CD8-positive, alpha-beta memory T cell (primary cell): ENCODE measurements at places on chromosomes 12 and 14.

- DNase-seq: no peak
These were observed 7.9 kb upstream of the NFKBIA start for GRCh38 chr14:35412272-35413056.

DNA sequence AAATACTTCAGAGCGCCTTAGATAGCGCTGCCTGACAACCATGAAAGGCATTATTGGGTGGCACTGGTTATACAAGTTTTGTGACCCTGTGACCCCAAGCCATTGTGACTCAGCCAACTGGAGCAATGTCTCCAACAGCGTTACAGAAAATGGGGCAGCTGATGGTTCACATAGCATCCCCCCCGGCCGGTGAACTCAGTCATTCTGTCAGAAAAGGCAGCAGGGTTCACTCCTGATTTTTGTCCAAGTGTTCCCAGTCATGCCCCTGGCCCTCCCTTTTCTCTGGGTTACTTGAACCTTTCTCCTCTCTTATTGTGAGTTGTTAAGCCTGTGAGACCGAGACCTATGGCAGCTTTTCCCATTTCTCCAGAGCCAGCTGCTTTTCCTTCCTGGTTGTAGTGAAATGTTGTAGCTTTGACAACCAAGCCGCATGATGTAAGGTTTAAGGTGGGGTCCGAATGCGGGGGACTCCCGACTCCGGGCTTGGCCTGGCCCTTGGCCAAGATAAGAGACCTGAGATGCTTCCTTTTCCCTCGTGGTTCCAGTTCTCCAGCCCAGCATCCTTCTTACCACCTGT, 22.0 kb downstream of the CD9 start:
- no peak for DNase-seq

- DNase-seq: no peak
These were observed 26.5 kb upstream of the USP44 start for GRCh38 chr12:95577820-95578219.

DNA sequence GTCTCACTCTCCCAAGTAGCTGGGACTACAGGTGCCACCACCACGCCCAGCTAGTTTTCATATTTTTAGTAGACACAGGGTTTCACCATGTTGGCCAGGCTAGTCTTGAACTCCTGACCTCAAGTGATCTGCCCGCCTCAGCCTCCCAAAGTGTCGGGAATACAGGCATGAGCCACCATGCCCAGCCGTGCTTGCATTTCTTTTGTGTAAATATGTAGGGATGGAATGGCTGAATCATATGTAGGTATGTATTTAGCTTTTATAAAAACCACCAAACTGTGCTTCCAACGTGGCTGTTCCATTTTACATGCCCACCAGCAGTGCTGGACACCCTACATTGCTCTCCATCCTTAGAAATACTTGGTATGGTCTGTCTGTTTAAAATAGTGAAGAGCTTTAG, 32.8 kb upstream of the CLMN start:
- no peak for DNase-seq

- DNase-seq: no peak
These were observed 19.5 kb upstream of the GAS2L3 start for GRCh38 chr12:100553936-100554335.

DNA sequence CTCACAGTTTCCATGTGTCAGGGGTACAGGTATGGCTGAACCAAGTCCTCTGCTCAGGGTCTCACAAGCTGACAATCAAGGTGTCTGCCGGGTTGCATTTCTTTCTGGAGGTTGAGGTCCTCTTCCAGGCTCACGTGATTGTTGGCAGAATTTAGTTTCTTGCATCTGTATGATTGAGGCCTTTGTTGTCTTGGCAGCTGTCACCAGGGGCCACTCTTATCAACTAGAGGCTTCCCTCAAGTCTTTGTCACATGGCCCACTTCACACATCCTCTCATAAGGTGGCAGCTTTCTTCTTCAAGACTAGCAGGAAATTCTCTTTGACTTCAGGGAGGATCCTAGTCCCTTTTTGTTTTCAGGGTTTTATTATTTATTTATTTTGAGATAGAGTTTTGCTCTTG, 46.0 kb upstream of the FOS start:
- DNase-seq: peak; percentile 76

GRCh38 chr12:50221228-50222008, 54.2 kb upstream of the CERS5 start:
- DNase-seq: no peak

GRCh38 chr12:508145-508544, 48.4 kb downstream of the B4GALNT3 start:
- no peak for DNase-seq

- DNase-seq: no peak
These were observed 125.3 kb upstream of the HIF1A start for GRCh38 chr14:61569812-61570548.

DNA sequence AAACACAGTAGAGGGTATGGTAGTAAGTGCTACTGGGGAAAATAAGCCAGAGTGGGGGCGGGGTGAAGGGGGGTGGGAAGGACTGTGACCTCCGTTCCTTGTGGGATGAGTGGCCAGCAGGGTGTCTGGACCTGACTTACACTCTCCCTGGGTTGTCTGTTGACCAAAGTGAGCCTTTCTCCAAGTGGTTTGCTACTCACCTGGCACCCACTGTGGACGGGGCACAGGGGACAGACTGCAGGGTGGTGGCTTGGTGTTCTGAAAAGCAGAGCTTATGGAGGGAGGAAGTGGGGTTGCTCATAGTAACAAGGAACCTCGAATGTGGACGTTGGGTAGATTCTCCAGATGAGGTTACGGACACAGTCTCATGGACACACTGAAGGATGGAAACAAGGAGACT, 94.4 kb upstream of the VRK1 start:
- no peak for DNase-seq

DNA sequence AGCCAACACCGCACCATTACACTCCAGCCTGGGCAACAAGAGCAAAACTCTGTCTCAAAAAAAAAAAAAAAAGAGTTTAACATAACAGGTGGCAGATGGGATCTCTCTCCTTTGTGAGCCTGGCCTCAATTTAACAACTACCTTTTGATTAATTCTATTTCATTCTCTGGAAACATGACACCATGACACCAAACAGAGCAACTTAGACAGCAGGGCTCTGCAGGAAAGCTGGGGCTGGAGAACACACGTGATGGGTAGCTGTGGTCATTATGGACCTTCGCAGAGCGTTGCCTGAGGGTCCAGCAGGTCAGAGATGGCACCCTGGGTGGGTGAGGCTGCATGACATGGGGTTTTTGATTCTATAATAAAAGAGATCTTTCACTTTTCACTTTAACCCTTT, 1.7 kb upstream of the DGLUCY start:
- DNase-seq: no peak

DNA sequence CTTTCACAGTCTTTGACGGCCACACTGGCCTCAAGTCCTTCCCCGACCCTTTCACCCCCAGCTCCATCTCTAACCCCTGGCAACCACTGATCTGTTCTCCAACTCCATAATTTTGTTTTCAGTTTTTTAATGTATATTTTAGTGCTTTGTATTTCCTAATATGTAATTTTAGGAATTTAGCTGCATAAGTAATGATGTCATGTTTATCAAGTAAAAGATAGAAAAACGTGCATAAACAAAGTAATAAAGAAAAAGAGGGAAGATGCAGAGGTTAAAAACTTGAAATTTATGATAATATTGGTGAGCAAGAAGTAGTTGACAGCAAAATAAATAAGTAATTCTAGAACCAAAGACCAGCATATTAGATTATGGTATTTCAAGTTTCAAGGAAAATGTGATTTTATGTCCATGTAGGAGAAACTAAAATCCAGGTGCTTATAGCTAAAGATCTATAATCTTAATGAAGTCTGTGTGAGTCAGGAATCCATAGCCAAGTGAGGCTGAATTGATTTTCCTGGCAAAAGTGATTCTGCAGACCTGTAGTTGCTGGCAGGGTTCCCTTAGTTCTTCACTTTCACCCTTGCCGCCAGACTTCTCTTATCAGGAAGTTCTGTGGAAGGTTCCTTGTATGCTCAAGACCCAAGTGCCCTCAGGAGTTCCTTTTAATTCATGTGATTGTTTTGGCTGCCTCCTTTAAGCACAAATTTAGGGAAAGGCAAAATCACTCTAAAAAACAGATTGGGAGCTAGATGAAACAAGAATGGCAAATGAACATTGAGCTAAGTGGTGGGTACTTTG, 24.4 kb downstream of the FBXW8 start:
- DNase-seq: no peak

GRCh38 chr14:102966681-102967505, 44.4 kb downstream of the AMN start:
- DNase-seq: no peak

- DNase-seq: no peak
These were observed 192.5 kb upstream of the PWP1 start for GRCh38 chr12:107493135-107493494.

DNA sequence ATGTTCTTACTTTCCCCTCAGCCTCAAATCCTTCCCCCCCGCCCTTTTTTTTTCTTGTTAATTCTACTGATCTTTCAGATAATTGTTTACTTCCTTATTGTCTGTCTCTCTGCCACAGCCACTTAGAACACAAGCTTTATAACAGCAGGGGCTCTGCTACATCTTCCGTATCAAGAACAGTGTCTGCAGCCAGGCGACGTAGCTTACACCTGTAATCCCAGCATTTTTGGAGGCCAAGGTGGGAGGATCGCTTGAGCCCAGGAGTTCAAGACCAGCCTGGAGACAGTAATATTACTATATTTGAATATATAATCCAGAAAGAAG, 5.4 kb downstream of the SOS2 start:
- DNase-seq: no peak

- DNase-seq: no peak
These were observed 92.8 kb upstream of the SLC38A4 start for GRCh38 chr12:46918631-46919030.

- DNase-seq: no peak
These were observed 8.9 kb downstream of the SLC7A8 start for GRCh38 chr14:23174296-23175184.

GRCh38 chr12:31496257-31496656, 94.7 kb downstream of the DENND5B start:
- no peak for DNase-seq

DNA sequence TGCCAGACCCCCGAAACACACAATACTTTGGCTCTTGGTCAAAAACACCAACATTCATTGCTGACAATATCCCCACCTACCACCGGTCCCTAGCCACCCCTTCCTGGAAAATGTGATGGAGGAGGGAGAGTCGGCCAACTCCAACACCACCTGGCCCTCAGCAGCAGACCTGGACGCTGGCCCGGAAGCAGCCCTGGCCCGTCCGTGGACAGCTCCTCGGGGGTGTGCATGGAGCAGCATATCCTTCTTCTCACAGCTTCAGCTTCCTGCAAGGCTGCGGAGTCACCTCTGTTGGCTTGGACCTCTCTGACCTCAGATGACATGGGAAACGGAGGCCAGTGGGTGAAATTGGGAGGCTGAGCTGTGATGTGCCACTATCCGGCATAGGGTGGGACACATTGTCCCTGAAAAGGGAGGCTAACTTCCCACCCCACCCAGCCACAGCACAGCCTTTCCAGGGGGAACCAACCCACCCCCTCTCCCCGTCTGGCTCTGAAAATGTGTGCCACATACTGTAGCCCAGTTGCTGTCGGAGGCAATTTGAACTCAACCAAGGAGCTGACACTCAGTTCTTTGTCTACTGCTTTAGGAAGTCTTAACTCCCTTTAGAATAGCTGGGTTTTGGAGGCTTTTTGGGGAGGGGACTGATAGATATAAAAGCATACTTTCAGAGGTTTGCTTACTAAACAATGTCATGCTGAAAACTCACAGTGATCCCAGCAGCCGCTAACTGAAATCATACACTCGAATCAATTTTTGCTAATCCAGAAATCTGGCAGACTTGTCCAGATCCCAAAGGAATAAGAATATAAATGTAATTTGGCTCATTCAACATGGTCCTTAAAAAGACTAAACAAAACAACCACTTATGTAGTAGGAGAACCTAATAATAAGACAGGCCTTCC, 43.1 kb upstream of the LTA4H start:
- DNase-seq: no peak

- no peak for DNase-seq
These were observed 5.8 kb downstream of the AP5M1 start for GRCh38 chr14:57274551-57274950.

DNA sequence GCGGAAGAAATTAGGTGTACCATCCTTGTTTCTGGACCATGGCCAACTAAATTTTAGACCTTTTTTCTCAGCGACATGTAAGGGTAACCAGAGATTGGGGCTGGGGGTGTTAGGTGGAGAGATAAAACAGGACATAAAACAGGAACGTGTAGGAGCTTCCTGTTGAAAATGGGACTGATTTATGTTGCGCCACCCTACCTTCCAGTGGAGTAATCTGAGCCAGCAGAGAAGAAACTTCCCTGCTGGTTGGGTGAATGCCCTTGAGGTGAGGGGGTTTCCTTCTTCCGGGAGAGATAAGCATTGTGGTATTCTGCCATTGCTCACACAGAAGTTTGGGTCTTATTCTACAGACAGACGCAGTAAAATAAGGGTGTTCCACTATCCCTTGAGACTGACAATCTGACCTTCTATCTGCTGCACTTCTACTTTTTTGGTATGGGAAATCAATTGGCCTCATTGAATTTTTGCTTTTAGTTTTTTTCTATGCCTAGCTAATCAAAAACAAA, 417.6 kb downstream of the PCNX1 start:
- peak; percentile 57 for DNase-seq

- DNase-seq: no peak
These were observed 51.3 kb downstream of the SH2B3 start for GRCh38 chr12:111457071-111457470.

GRCh38 chr12:117026343-117026742, 72.9 kb downstream of the TESC start:
- DNase-seq: no peak

- DNase-seq: no peak
These were observed 61.1 kb upstream of the FLRT2 start for GRCh38 chr14:85468816-85469215.

DNA sequence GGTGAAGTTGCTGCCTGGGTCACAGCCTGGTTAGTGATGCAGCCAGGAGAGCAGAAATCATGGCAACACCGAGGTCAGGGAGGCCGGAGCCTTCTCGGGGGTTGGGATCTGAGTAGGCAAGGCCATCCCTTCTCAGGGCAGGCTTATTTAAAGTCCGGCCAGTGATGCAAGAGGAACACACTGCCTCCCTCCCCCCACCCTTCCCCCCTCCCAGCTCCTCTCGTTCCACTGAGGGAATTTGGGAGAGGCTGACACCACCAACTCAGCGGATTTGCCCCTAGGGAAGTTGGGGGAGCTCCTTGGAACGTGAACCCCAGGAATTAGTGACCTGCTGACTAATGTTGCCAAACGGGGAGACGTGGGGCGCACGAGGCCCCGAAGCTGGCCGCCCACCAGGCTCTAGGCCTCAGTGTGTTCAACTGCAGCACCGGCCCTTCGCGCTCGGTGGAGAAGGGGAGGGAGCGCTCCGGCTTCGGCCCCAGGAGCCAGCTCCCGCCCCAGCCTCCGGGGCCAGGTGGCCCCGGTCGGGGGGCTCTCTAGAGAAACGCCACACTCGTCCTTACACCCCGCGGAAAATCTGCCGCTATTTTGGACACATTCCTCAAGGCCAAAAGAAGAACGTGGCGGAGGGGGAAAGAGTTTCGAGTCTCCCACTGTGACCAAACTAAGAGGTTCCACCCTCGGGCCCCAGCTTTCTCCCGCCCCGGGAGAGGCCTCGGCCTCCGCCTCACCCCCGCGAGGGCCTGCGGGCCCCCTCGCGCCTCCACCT, 1.6 kb downstream of the CTDSP2 start:
- no peak for DNase-seq

- no peak for DNase-seq
These were observed 1.3 kb upstream of the ARHGAP5 start for GRCh38 chr14:32075672-32076277.

- no peak for DNase-seq
These were observed 11.5 kb downstream of the RAB5B start for GRCh38 chr12:55985341-55985740.
